ENCODE measurements at places on chromosomes 16 and 17. TPM values are rescaled to one million over a fixed set of nuclear protein-coding genes. Genes with fewer than 3 reads are reported as not detected.

Gene TMEM94
- polyA plus RNA-seq, result 4.0 TPM

Gene FBXW10
- polyA plus RNA-seq, result not detected

Gene PITPNM3
- not detected for polyA plus RNA-seq

Gene CETP
- not detected for polyA plus RNA-seq

Gene KRTAP4-4
- not detected for polyA plus RNA-seq

Gene AGRP
- polyA plus RNA-seq, result not detected

Gene CSH1
- polyA plus RNA-seq, result not detected

Gene TSNAXIP1
- not detected for polyA plus RNA-seq

All from CD4-positive, CD25-positive, alpha-beta regulatory T cell (primary cell).